ENCODE measurements at places on chromosomes 5 and 9. TPM values are rescaled to one million over a fixed set of nuclear protein-coding genes. Genes with fewer than 3 reads are reported as not detected.
A peak's percentile ranks its signal among the peaks of the same experiment; 100 is the strongest.

DNA sequence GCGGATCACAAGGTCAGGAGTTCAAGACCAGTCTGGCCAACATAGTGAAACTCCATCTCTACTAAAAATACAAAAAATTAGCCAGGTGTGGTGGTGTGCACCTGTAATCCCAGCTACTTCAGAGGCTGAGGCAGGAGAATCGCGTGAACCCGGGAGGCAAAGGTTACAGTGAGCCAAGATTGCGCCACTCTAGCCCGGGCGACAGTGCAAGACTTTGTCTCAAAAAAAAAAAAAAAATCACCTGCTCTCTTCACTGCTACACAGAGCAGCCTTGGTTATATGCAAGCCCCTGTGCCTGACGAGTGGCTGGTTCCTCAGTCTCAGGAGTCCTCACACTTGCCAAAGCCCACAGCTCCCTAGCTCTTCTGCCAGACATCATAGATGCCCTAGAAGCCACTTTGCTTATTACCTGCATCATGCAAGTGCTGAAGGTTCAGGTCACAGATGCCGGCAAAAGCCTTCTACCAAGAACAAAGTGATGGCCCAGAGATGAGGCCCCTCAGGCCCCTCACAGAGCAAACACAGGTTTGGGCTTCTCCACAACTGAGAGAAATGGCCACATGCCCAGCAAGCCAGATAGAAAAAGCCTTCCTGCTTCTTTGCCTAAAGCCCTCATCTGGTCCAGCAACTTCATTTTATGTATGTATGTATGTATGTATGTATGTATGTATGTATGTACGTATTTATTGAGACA lies 176.4 kb downstream of the AUH start:
- DNase-seq = peak; percentile 55
- H3K4me3 ChIP-seq = no peak overlapping the region
- peaks cover 38% of the 10 kb centered on the region for H3K4me1 ChIP-seq
- peaks cover 13% of the 10 kb centered on the region for H3K36me3 ChIP-seq
- H3K27me3 ChIP-seq = no peaks in the 10 kb centered on the region

GRCh38 chr9:35540315-35540714 lies 50.4 kb downstream of the RUSC2 start:
- DNase-seq = no peak
- no peaks in the 10 kb centered on the region for H3K36me3 ChIP-seq
- H3K27ac ChIP-seq = no peak overlapping the region
- H3K4me1 ChIP-seq = no peaks in the 10 kb centered on the region

DNA sequence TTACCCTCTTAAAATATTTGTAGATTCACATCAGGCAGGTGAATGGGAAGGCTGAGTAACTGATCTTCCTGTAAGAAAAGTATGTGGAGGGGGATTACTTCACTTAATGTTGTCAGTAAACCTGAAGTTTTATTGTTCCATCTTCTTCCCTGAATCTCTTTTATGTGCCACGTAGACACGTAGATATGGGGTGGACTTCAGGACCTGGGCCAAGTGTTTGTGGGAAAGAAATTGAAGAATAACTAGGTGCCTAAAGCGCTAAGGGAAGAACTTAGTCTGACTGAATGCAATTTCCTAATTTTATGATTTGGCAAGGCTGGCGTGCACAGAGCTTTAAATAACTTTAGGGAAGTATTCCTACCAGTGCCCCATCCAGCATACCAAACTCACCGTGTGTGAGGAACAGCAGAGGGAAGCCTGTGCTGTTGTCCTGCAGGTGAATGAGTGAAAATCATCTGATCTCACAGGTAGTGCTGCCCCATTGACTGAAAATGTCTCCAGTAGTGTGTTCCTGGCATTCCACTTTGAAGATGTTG lies 323.4 kb downstream of the KDM4C start:
- no peaks in the 10 kb centered on the region for H3K4me1 ChIP-seq
- H3K27ac ChIP-seq = no peak overlapping the region
- no peak overlapping the region for H3K4me3 ChIP-seq
- DNase-seq = no peak
- no peaks in the 10 kb centered on the region for H3K27me3 ChIP-seq

DNA sequence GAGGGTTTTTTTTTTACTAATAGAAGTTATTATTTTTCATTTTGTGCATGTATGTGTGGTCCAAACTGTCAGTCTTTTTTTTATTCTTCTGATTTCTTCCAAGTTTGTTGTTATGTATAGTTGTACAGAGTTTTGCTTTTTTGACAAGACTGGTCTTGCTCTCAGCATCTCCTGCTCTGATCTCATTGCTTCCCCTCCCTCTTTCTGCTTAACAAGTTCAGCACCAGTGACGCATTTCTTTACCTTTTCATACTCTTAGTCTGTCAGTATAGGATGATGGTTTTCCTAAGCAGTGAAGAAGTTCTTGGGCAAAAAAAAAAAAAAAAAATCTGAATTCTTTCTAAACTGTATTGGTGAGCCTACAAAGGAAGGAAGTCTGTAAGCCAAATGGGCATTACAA lies 135.1 kb downstream of the CD180 start:
- H3K36me3 ChIP-seq = peaks cover 15% of the 10 kb centered on the region
- no peaks in the 10 kb centered on the region for H3K27me3 ChIP-seq
- peaks cover 17% of the 10 kb centered on the region for H3K4me1 ChIP-seq
- no peak for DNase-seq
- no peak overlapping the region for H3K27ac ChIP-seq

DNA sequence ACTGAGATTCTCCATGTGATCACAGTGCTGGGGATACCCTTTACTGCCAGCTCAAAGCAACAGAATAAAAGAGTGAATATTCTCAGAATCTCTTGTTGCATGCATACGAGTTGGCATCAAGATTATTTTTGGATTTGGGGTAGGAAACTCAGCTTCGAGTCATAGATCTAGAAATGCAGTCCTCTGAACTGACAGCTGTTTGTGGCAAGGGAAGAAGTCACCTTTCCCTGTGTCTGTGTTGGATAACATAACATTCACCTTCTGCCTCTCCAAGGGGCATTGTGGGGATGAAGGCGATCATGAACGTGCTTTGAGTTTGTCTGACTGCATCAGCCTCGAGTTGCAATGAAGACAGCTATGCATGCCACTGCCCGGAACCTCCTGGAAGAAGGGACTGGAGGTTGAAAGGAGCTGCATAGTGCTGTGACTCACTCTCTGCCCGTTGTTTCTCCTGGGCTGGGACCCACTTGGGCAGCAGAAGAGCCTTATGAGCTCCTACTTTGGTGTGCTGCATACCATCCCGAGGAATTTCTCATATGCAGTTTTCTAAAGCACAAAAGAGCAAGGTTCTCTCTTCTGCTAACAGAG lies 231.7 kb downstream of the ARHGAP26 start:
- peak; percentile 78 for DNase-seq
- H3K4me3 ChIP-seq = peak overlapping the region; percentile 76
- H3K36me3 ChIP-seq = peaks cover 9% of the 10 kb centered on the region
- H3K27me3 ChIP-seq = no peaks in the 10 kb centered on the region
- H3K4me1 ChIP-seq = peaks cover 65% of the 10 kb centered on the region
- H3K27ac ChIP-seq = peak overlapping the region; percentile 99

GRCh38 chr5:134175921-134176510 lies 734 bp downstream of the SKP1 start:
- no peak for DNase-seq
- no peaks in the 10 kb centered on the region for H3K27me3 ChIP-seq
- H3K36me3 ChIP-seq = peaks cover 26% of the 10 kb centered on the region
- peak overlapping the region; percentile 93 for H3K4me3 ChIP-seq

- H3K4me1 ChIP-seq = no peaks in the 10 kb centered on the region
- H3K4me3 ChIP-seq = no peak overlapping the region
- no peak overlapping the region for H3K27ac ChIP-seq
- H3K36me3 ChIP-seq = no peaks in the 10 kb centered on the region
- no peaks in the 10 kb centered on the region for H3K27me3 ChIP-seq
- no peak for DNase-seq
Observed at GRCh38 chr5:125450771-125451170, 704.3 kb upstream of the ZNF608 start.

GRCh38 chr5:159409801-159410200 lies 79.5 kb upstream of the IL12B start:
- peak; percentile 80 for DNase-seq
- H3K4me3 ChIP-seq = peak overlapping the region; percentile 53
- H3K27me3 ChIP-seq = peaks cover 31% of the 10 kb centered on the region
- peaks cover 11% of the 10 kb centered on the region for H3K36me3 ChIP-seq
- H3K27ac ChIP-seq = peak overlapping the region; percentile 64
- H3K4me1 ChIP-seq = peaks cover 54% of the 10 kb centered on the region

- no peak overlapping the region for H3K4me3 ChIP-seq
- H3K4me1 ChIP-seq = peaks cover 14% of the 10 kb centered on the region
- no peaks in the 10 kb centered on the region for H3K36me3 ChIP-seq
- DNase-seq = no peak
- no peaks in the 10 kb centered on the region for H3K27me3 ChIP-seq
- no peak overlapping the region for H3K27ac ChIP-seq
Observed at GRCh38 chr9:98168153-98168780, 24.2 kb downstream of the CORO2A start.

GRCh38 chr5:38463634-38464521 lies 92.6 kb downstream of the LIFR start:
- no peaks in the 10 kb centered on the region for H3K36me3 ChIP-seq
- no peaks in the 10 kb centered on the region for H3K4me1 ChIP-seq
- no peak for DNase-seq
- peaks cover 22% of the 10 kb centered on the region for H3K27me3 ChIP-seq

GRCh38 chr5:659496-660263 lies 33.5 kb downstream of the TPPP start:
- no peak overlapping the region for H3K27ac ChIP-seq
- H3K4me3 ChIP-seq = no peak overlapping the region
- H3K36me3 ChIP-seq = peaks cover 30% of the 10 kb centered on the region
- H3K4me1 ChIP-seq = no peaks in the 10 kb centered on the region

GRCh38 chr9:7935681-7936080 lies 136.1 kb upstream of the DMAC1 start:
- H3K27me3 ChIP-seq = no peaks in the 10 kb centered on the region
- peak overlapping the region; percentile 81 for H3K4me3 ChIP-seq
- H3K36me3 ChIP-seq = peaks cover 9% of the 10 kb centered on the region
- peak overlapping the region; percentile 86 for H3K27ac ChIP-seq

- no peaks in the 10 kb centered on the region for H3K36me3 ChIP-seq
- no peaks in the 10 kb centered on the region for H3K27me3 ChIP-seq
- H3K4me1 ChIP-seq = no peaks in the 10 kb centered on the region
- no peak overlapping the region for H3K4me3 ChIP-seq
Observed at GRCh38 chr9:100803956-100804355, 224.6 kb upstream of the PLPPR1 start.

DNA sequence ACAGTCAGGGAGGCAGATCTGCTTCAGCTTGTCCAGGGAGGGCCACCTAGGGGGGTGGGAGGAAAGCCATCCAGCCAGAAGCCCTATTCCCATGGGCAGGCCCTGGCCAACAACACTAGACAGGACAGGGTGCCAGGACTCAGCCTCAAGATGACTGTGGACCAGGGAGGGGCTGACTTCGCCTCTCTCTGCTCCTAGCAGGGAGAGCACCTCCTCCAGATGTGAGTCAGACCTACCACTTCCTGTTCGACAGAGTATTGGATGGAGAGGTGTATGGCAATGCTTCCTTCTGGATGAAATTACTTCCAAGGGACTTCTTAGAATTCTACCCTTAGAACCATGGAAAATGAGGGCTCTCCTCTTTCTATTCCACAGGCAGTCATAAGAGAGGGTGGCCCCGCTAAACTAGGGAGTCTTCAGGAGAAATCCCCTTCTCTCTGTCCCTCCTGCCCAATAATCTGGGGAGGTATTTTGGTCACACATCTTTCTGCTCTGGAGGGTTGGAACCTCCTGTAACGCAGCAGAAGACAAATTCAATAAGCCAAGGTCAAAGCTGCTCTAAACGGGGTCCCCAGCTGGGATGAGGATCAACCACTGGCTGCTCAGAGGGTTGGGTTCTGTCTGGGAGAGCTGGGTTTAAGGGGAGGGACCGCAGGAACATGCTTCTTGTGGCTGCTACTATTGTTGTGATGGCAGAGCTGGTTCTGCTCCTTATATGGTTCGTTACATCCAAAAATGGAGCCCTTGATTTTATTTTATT lies 23.2 kb upstream of the RCL1 start:
- no peaks in the 10 kb centered on the region for H3K27me3 ChIP-seq
- no peak overlapping the region for H3K4me3 ChIP-seq
- DNase-seq = no peak
- no peaks in the 10 kb centered on the region for H3K36me3 ChIP-seq

GRCh38 chr9:25284365-25284764 lies 393.9 kb downstream of the TUSC1 start:
- no peaks in the 10 kb centered on the region for H3K36me3 ChIP-seq
- no peak for DNase-seq
- no peaks in the 10 kb centered on the region for H3K4me1 ChIP-seq
- H3K27ac ChIP-seq = no peak overlapping the region

DNA sequence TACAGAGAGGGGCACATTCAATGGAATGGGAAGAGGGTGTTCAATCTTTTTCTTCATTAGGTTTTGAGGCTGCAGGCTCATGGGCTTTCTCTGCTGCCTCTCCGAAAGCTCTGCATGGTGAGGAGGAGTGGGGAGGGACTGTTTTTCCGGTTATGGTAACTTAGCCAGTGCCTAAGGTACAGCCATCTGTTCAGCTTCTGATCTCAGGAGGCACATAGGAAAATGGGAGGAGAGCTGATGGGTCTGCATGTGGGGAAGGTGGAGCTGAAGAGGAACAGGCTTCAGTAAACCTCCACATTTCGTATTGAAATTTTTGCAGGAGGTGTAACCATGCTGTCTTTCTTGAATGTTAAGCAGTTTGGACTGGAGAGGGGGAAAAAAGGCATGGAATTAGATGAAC lies 1020.4 kb upstream of the WWC1 start:
- H3K27me3 ChIP-seq = no peaks in the 10 kb centered on the region
- no peaks in the 10 kb centered on the region for H3K4me1 ChIP-seq
- H3K27ac ChIP-seq = no peak overlapping the region
- H3K4me3 ChIP-seq = no peak overlapping the region

DNA sequence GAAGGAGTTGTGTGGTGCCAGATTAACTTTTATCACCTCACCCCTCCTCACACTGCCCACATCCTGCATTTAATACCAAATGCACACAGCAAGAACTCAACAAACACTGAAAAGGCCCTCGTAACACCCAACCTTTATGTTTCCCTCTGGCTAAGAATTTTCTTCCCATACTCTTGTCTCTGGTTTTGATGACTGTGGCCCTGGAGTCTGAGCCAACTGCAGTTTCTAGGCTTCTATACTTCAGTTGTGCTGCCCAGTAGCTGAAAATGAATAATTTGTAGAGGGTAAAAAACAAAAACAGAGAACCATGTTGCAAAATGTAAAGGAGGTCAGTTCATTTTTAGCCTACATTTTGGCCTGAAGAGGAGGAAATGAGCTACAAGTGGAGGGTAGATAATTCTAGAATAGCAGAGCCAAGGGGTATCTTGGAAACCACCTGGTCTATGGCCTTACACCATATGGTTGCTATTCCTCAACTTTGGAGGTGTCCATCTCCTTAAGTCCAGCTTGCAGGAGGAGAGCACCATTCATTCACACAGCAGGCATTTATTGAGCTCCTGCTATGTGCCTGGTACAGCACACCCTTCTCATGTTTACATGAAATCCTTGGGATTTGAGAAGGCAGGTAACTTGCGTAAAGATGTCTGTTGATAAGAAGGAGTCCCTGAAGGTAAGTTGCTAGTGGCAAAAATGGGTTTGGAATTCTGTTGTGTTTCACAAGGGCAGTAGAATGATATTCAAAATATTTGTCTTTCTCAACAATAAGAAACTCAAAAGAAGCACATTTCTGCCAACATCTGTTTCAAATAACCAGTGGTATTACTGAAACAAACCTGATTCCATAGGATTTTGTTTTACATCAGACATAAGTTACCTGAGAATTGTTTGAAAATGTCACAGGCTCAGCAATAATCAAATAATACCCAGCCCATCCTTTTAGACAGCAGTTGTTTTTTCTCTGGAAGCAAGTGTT lies 83.8 kb upstream of the TNFAIP8 start:
- DNase-seq = peak; percentile 59
- peak overlapping the region; percentile 95 for H3K4me3 ChIP-seq
- no peaks in the 10 kb centered on the region for H3K27me3 ChIP-seq

The CCL27 gene
- total RNA-seq = 0.52 TPM

The PCDHA9 gene
- not detected for total RNA-seq

The GRM6 gene
- not detected for total RNA-seq

The PCDH12 gene
- 2.2 TPM for total RNA-seq

The GABRA6 gene
- not detected for total RNA-seq

The DIPK1B gene
- total RNA-seq = 1.5 TPM

The LIFR gene
- total RNA-seq = 0.12 TPM

The ORM2 gene
- not detected for total RNA-seq

Data from activated CD4-positive, alpha-beta T cell treated with anti-CD3 and anti-CD28 coated beads, Interleukin-2, amount 10 ng/mL, durations not matched to agents 24 days and 14 days (primary cell).